ENCODE measurements at places on chromosomes 5 and 9.

DNA sequence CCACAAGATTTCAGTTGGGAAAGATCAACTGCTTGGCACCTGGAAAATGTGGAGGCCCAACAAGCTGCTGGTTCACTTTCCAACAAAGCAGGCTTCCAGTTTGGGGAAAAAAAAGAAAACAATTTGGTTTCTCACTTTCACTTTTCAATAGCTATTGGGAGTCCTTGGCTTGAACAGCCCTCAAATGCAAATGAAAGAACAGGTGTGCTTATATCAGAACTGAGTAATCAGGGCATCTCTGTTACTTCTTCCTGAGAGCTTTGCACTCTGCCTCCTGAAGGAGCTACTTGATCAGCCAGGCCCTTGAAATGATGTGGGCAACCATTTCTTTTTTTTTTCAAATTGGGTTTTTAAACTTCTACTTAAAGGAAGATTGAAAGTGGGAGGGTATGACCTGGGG is 73.5 kb downstream of the MFAP3 start:
- DNase-seq = no peak

GRCh38 chr9:128902351-128903078 is 18.3 kb upstream of the PHYHD1 start:
- peak; percentile 75 for DNase-seq

GRCh38 chr5:140111859-140112551 is 1.9 kb upstream of the PURA start:
- DNase-seq = no peak

DNA sequence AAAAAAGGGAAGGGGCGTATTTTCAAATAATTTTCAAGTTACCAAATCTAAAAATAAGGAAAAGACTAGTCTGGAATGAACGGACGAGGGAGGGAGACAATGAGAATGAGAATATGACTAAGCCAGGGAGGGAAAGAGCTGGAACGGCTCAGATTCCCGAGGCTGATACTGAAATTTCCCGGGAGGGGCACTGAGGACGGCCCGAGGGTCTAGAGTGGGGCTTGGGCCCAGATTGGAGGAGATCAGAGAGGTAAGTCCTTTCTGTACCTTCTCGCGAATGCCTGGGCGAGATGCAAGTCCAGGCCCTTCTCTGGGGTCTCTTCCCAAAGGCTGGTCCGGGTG is 3.4 kb upstream of the CCIN start:
- no peak for DNase-seq

DNA sequence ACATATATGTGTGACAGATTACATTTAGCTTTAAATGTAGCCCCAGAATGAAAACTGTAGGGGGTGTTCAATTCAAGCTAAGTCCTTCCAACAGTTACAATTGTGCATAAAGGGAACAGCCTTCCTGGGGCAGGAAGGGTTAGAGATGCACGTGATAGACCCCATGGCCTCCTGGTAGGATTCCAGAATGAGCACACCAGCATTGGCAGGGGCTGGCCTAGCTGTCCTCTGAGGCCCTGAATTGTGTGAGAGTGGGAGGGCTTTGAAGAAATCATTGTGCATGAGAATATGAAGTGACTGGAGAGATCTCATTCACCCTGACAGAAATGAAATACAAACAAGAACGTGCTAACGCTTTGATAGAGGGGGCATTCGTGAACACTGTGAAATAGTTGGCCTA is 663.8 kb upstream of the KLF4 start:
- DNase-seq = no peak

GRCh38 chr5:172322028-172322965 is 38.7 kb upstream of the UBTD2 start:
- no peak for DNase-seq
